Cortex of kidney (tissue), 1 donor: ENCODE measurements at places on chromosomes 3 and 15.

DNA sequence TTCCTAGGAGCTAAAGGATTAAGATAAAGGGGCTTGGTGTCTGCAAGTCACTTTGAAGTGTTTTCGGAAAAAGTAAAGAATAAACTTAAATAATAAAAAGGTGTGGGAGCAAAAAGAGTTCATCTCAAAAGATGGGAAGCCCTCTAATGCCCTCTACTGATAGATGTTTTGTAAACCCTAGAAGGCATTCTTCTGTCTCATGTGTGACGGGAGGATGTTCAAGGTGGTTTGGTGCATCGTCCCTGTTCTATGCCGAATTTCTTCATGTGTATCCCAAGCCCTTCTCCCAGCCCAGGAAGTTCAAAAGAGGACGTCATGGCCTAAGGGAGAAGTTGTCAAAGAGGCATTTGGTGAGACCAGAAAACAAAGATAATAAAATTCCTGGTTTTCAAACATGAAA is 37.2 kb downstream of the CCK start:
- DNase-seq, result no peak

DNA sequence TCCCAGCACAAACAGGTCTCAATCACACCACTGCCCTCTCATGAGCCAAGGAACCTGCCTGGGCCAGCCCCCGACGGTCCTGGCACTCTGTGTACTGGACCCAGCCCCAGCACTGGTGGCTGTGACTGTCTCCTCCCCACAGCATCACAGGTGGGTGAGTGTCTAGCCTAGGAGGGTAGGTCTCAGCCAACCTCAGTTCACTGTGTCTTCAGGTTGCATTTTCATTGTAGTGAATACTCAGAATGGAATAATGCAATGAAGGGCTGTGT is 163.4 kb upstream of the NSMCE3 start:
- DNase-seq, result no peak

DNA sequence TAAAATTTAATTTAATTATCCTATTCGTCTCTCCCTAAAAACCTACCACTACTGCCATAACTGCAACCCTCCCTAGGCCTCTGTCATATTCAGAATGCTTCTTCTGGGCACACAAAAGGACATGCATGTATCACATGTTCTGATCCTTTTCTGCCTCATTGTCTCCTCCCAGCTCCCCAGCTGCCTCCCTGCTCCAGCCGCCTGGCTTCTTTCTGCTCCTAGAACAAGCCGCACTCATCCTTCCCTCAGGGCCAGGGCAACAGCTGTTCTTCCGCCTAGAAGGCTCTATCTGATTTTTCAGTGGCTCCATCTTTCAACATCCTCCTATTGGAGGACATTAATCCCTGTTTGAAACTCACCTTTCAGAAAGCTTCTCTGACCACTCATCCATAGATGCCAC is 38.6 kb downstream of the TMED3 start:
- no peak for DNase-seq

- no peak for DNase-seq
Measured at GRCh38 chr15:74845208-74845568, 2.2 kb upstream of the ULK3 start.

- DNase-seq, result no peak
Measured at GRCh38 chr15:72033711-72034110, 84.2 kb downstream of the MYO9A start.

DNA sequence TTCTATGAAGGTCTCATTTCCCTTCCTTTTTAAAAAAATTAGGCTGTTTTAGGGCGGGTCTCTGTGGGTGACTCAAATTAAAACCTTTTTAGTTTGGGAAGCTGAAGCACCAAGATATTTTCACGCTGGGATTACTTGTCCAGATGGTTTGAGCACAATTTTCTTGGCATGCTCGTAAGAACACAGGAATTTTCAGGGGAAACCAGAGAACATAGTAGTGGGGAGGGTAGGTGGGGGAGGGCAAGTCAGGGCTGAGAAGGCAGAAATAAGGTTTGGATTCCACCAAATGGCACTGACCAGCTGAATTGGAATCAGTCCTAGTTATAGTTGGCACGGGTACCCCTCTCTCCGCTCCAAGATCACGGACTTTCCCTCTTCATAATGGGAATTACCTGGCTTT is 97.3 kb upstream of the LRIG1 start:
- DNase-seq, result no peak

- no peak for DNase-seq
Measured at GRCh38 chr3:190840146-190840545, 22.3 kb downstream of the GMNC start.

DNA sequence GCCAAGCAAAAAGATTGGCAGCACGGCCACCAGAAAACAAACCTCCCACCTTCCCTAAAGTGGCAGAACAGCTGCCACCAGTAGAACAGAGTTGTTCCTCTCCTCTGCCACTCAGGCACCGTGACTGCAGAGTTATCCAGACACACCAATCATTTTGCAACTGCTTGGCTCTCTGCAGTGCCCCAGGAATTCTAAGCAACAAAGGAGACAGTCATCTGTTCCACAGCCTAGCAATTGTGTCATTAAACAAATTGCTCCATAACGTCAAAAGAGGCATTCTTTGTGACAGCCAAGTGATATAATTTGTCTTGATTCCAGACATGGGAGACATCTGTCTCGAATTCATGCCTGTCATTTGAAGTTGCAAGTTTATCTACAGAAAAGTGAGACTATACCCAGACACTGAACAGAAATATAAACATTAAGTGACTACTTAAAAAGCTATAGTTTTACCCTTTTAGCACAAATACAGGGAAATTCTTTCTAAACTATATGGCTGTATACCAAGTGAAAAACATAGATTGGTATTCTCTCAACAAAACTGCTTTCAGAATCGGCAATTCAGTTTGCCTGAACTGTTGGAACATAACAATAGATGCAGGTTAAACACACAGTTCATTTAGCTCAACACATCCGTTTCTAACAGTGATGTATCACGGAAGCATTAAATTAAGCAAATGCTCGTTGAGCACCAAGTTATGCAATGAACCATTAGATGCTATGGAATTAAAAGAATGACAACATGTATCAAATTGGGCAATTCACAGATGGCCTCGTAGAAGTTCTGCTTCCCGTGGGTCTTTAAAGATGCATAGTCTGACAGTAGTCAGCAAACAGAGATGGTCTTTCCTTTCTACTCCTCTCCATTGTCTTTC is 281.3 kb downstream of the FGF12 start:
- no peak for DNase-seq

GRCh38 chr3:157447026-157447694 is 10.5 kb downstream of the PTX3 start:
- no peak for DNase-seq

DNA sequence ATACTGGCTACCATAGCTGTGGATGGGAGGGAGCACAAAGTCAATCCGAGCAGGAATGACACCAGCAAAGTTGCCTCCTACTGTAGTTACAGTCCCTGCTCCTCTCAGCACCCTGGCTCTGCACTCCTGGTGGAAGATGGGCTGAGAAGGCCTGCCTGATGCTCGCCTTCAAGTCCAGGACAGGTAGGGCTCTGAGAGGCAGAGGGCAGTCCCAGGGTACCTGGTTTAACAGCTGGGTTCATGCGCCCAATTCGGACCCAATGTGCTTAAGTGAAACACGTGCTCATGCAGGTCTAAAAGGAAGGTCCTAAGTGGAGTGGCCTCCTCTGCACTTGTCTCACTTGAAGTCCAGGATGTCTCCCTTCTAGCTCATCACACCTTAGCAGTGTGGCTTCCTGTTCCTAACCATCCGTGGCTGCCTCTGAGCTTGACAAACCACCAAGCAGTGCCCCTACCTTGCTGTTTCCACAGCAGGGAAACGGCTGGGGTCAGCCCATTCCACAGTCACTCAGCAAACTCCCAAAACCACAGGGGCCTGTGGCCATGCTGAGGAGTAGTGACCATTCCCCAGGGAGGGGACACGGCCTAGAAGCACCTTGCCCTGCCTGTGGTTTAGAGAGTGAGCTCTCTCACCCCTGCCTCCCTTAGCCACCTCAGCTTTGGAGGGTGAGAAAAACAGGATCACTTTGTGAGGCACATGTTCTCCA is 3.9 kb upstream of the MUSTN1 start:
- no peak for DNase-seq

GRCh38 chr3:196524527-196524926 is 9.4 kb upstream of the SMCO1 start:
- no peak for DNase-seq

DNA sequence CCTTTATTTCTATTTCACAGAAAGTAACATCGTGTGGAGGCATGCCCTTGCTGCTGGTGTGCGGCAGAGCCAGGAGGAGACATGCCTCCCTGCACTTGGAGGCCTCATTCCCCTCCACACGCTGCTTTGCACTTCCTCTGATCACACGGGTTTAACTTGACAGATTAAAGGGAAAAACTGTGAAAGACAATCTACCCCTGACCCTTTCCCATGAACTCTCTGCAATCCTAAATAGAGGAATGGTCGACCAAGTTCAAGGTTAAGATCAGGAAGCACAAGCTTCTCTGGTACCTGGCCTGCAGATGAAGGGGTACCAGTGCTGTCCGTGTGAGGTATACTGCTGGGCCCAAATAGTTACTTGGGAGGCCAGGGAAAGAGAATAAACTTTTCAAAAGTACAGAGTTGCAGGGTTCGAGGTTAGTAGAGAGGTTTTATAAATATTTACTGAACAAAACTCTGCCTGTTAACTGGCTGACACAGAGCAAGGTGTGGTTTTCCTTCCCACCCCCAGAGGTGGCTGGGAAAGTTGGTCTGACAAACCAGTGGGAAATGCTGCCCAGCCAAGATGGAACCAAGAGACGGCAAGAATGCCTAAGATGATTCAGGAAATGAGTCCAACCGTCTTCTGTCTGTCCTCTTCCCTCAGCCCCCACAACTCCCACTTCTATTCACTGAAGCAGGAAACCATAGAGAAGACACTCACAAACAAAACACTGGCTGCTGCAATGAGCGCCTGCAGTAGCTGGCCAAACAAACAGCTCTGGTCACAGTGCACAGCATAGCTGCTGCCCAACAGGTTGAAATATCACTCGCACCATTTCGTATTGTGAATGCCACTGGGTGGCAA is 79.6 kb downstream of the IGF2BP2 start:
- no peak for DNase-seq

GRCh38 chr3:154062513-154062912 is 58.7 kb upstream of the ARHGEF26 start:
- no peak for DNase-seq

- DNase-seq, result no peak
Measured at GRCh38 chr3:171802590-171802956, 7.7 kb downstream of the PLD1 start.

DNA sequence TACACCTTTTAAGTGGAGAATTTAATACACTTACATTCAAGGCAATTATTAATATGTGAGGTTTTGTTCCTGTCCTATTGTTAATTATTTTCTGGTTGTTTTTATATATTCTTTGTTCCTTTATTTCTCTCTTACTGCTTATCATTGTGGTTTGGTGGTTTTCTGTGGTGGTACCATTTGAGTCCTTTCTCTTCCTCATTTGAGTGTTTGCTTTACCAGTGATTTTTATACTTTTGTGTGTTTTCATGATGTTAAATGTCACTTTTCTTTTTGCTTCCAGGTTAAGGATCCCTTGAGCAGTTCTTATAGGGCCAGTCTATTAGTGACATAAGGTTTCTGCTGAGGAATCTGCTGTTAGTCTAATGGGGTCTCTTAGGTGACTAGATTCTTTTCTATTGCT is 116.5 kb downstream of the LRRK1 start:
- DNase-seq, result no peak

DNA sequence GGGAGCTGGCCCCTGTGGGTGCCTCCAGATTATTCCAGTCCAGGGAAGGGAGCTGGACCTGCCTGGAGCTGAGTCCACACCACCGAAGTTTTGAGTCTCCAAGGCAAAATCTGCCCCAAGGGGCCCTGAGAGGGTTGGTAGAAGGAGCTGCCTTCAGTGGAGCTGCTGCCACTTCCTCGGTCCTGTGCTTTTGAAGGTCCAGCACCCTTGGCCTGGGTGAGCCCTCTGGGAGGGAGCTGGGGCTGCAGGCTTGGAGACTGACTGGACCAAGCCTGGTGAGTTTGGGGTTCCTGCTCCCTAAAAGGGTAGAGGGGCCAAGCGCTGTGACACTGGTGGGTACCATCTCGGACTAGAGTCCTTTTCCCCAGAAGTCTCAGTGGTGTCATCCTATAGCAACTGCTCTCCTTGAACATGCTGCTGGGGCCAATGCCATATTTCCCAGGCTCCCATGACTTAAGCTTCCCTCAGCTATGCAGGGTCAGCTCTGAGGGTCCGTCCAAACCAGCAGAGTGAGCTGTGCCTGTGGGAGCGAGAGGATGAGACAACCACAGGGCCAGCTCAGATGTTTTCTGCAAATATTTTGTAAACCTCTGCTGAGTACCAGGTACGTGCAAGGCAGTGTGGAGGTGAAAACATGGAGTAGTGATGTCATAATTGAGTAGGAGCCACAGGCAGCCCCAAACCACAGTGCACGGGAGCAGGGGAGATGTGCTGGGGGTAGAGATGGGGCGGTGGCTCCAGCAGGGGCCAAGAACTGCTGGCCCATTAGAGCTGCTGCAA is 96.0 kb downstream of the ABHD5 start:
- DNase-seq, result no peak

DNA sequence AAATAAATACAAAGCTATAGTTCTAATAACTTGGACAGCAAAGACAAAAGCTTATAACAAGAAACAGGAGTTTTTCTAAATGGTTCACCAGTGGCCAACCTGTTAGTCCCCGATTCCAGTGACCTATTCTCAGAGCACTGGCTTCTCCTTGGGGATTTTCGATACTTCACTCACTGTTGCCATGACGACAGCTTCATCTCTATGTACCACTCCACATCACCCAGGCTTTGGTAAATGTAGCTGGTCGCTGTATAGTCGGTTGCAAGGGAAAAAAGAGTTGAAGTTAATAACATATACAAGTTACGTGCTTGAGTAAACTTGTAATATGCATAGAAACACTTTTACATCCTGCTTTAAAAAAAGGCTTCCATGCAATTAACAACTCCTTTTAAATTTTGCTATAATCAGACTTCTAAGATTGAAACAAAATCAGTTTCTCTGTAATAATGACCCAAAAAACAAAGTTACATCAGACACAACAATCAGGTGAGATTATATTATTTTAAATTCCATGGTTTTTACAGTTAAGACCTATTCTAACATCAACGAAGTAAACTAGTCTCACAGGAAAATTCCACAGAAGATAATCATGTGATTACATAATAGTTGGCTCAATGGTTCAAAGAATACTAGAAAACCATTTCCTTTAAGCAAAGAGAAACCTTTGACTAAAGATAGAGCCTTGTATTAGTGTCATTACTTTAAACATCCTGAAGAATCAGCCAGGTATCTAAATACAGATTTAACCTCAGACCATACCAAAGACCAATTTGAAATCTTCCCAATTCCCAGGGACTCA is 2.9 kb downstream of the CCNL1 start:
- no peak for DNase-seq

- no peak for DNase-seq
Measured at GRCh38 chr3:9230596-9230995, 18.9 kb downstream of the SRGAP3 start.

DNA sequence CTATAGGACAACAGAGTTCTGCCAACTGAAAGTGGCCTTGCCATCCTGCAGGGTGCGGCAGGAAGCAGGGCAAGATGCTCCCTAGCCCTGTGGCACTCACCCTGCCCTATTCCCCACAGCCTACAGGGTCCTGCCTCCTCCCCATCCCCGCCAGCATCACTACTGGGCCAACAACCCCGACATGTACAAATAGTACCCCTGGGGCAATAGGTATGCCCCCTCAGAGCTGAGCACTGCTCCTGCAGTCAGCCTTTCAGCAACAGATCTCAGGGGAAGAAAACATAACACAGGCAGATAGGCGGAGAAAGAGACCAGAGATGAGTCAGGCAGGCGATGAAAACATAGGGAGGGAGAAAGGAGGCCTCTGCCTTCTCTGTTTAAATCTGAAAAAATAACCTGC is 74.7 kb downstream of the XXYLT1 start:
- no peak for DNase-seq

- no peak for DNase-seq
Measured at GRCh38 chr15:96300836-96301235, 29.7 kb upstream of the NR2F2 start.
